ENCODE measurements at places on chromosomes 16 and 17.

DNA sequence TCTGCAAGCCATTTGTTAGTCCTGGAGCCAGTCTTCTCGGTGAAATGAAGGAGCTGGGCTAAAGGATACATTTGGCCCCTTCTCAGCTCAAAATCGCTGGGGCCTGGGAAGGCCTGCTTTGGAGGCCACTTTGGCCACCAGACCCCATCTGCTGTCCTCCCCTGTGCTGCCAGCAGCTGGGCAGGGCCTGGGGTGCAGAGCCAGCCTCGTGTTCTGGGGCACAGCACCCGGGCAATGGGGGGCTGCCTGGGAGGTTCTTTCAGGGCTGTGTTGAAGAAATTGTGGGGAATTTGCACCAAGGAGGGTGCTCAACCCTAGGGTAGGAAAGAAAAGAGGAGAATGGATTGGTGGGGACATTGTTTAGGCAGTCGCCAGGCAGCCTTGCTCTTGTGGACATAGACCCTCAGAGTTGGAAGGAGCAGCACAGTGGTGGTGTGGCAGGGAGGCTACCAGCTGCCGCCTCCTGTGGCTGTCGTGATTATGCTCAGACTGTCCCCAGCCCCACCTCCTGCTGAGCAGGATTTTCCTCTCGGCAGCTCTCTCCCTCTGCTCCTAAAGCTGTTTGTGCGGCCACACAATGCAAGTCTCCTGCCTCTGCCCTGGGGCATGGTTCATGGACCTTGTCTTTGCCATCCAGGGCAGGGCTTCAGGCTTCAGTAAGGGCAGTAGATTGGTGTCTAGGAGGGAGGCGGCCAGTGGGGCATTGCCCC lies 174.8 kb downstream of the NTN1 start:
- no peak for DNase-seq

- DNase-seq: no peak
These were observed 52.3 kb downstream of the PRMT7 start for GRCh38 chr16:68362947-68363657.

GRCh38 chr17:17975436-17975835 lies 2.8 kb downstream of the DRC3 start:
- DNase-seq: no peak

- DNase-seq: no peak
These were observed 96.9 kb downstream of the ZNF778 start for GRCh38 chr16:89314357-89314756.

- no peak for DNase-seq
These were observed 41.4 kb downstream of the SMG6 start for GRCh38 chr17:2262135-2262587.

GRCh38 chr17:41131979-41132378 lies 8.0 kb upstream of the KRTAP4-12 start:
- no peak for DNase-seq

DNA sequence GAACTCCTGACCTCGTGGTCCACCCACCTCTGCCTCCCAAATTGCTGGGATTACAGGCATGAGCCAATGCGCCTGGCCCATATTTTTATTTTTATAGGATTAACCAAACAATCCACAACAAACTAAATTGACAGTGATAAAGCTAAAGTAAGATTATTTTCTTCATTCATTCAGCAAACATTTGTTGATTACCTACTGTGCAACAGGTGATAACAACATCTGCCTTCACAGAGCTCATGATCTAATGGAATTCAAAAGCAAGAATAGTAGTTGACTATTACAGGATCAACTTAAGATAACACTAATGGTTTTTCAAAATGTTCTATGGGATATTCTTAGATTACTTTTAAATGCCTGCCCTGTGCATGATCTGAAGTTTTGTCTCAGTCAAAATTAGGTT lies 37.8 kb downstream of the NQO1 start:
- no peak for DNase-seq
